ENCODE measurements at places on chromosomes 2 and 18.

DNA sequence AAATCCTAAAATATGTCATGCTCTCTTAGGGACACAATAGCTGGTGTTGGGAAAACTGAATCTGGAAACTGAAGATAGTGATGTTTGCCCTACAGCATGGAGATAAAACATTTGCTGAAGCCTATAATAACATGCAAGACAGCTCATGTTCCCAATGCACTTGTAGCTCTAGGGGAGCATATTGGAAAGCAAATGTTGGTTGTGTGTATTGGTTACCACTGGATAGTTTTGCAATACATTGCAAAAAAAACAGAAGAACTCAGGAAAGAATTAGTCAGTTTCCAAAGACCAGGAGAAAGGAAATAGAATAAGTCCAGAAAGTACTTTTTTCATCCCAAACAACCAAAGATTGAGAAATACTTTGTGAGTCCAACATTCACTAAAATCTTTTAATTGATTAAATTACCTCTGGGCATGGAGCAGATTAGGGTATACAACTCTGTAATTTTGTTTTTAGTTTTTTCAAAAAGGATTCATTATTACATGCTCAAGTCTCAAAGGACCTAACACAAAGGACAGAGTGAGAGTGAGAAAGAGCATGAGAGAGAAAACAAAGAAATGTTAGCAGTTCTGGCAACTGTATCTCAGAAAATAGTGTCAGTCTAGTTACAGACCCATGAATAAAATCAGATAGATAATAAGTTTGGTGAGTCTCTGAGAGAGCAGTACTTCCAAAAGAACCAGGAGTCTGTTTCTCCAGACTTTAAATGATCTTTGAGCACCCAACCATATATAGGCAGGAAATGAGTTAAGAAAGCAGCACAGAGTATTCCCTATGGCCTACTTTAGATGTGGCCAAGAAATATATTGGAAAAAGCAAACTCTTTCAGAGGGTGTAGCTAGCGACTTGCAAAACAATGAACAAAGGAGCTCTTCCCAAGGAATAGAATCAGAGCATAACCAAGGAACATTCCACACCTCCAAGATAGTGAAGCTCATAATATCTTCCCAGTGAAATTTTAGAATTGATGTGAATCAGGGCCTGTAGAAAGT is 36.6 kb upstream of the COL3A1 start:
- no peaks in the 10 kb centered on the region for H3K27me3 ChIP-seq
- H3K4me3 ChIP-seq, result no peak overlapping the region
- H3K27ac ChIP-seq, result no peak overlapping the region
- DNase-seq, result no peak
- H3K36me3 ChIP-seq, result no peaks in the 10 kb centered on the region

DNA sequence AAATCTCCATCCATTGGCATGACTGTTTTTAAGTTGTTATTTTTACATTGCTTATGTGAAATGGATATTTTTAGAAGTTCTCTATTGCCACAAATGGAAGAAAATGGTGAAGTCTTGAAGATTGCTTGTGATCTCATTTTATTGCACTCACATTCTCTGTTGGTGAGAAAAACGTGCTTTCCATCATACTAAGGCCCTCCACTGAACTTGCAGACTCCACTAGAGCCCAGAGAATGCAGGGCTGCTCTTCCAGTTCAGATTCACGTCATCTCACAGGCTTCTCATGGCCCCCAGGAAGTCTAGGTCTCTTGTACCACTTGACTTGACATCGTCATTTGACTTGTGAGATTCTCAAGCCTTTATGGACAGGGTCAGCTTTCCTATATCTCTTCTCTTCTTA is 254.8 kb upstream of the COPS8 start:
- DNase-seq, result no peak
- no peak overlapping the region for H3K4me3 ChIP-seq
- no peak overlapping the region for H3K27ac ChIP-seq
- no peaks in the 10 kb centered on the region for H3K36me3 ChIP-seq

DNA sequence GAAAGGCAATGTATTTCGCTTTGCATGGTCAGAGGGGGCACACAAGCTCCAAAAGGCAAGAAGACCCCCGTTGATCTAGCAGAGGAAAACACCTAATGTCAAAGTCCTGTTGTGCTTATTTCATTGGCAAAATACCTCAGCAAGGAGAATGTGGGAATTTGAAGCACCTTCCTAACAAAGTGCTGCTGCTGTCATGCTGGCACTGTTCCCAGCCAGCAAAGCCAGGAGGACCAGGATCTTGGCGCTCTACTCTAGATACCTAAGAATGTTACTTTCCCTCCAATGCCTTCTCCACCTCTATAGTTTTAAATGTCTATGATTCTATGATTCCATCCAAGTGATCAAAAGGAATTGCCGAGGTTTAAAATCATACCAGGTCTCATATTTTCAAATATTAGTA is 867.9 kb upstream of the POU3F3 start:
- H3K36me3 ChIP-seq, result no peaks in the 10 kb centered on the region
- H3K4me1 ChIP-seq, result no peaks in the 10 kb centered on the region
- DNase-seq, result no peak

DNA sequence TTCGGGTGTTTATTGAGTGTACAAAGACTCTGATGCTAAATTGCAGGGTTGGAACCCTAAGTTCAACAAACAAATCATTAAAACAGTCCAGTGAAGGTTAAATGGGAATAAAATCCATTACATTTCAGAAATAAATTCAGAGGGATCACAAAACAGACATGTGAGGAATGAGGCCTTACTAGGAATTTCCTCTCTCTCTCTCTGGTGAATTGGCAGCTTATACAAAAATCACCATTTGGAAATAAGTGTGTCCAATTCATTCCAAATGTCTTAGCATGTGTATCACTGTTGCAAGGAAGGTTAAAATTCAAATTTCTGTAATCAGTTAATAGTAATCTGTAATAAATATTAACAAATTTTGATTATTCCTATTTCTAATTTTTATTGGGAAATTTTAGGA is 228.6 kb upstream of the PXDN start:
- no peak overlapping the region for H3K4me3 ChIP-seq
- peaks cover 38% of the 10 kb centered on the region for H3K27me3 ChIP-seq
- peaks cover 27% of the 10 kb centered on the region for H3K4me1 ChIP-seq

DNA sequence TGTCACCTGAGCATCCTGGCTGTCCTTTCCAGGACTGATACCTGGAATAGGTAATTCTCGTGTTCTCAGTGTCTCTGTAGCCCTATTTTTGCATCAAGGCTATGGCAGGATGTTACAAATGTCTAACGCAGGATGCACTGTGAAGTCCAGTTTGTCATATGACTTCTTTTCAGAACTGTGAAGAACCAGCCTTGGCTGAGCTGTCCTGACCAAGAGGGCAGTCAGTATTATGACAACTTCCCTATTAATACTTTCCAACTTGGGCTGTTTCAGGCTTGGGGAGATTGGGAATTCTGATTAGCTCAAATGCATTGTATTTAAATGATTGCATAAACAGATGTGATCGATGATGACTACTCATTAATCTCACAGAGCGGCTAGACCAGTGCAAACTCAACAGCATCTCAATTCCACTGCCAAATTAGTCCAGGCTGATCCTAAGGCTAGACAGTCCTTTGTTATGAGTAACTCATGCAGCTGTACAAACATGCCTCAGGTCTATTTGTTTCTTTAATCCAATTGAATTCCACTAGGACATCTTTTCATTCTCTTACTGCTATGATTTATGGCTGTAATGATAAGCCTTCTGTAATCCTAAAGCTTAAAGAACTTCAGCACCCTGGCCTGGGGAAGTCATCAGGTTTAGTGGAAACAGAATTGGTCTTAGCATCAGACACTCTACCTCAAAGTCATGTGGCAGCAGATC is 331.6 kb downstream of the KCNS3 start:
- H3K27me3 ChIP-seq, result peaks cover 24% of the 10 kb centered on the region
- H3K4me1 ChIP-seq, result peaks cover 12% of the 10 kb centered on the region
- no peak overlapping the region for H3K4me3 ChIP-seq
- no peak for DNase-seq
- no peaks in the 10 kb centered on the region for H3K36me3 ChIP-seq

DNA sequence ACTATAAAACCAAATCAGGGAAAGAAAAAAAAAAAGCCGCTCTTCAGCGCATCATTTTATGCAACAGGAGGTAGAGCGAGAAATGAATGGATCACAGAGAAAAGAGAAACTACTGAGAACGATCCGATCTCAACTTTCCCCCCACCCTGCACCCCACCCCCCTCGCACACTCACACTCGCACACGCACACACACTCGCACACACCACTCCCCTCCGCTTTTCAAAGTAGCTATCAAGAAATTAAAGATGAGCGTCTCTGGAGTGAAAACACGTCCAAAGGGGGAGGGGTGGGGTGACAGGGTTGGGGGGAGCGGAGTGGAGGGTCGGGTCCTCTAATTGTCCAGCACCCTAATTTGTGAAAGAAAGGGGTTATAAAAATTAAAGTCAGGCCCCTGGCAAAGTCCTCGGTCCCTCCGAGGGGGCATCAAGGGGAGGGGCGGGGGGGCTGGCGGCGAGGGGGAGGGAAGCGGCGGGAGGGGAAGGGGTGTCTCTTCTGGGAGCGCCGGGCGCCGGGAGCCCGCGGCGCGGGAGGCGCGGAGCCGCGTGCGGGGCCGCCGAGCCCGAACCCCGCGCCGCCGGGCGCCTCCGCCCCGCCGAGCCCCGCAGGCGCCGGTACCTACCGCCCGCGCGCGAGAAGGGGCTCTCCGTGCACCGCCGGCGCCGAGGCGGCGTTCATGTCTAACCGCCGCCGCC is 428 bp downstream of the TCF4 start:
- H3K27ac ChIP-seq, result peak overlapping the region; percentile 94
- peak overlapping the region; percentile 91 for H3K4me3 ChIP-seq
- DNase-seq, result no peak
- peaks cover 40% of the 10 kb centered on the region for H3K4me1 ChIP-seq

- no peak for DNase-seq
- peak overlapping the region; percentile 68 for H3K4me3 ChIP-seq
- no peak overlapping the region for H3K27ac ChIP-seq
- no peaks in the 10 kb centered on the region for H3K36me3 ChIP-seq
- H3K27me3 ChIP-seq, result peaks cover 53% of the 10 kb centered on the region
These were observed 62.5 kb downstream of the GNAL start for GRCh38 chr18:11751341-11752115.

DNA sequence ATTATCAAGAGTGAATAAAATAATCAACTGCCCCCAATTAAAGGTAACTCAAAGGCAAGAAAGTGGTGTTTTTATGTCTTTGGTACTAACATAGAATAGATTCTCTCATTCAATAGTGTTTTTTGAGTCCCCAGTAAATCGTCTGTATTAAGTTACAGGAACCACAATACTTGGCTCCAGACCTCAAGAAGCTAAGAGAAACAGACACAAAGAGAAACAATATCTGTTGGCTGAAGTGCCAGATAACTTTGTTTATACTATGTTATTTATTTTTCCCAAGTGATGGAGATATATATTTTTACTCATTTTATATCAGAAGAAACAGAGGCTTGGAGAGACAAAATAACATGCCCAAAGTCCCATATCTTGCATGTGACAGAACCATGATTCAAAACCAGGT is 201.7 kb upstream of the HNRNPA3 start:
- H3K27ac ChIP-seq, result no peak overlapping the region
- no peak overlapping the region for H3K4me3 ChIP-seq
- peaks cover 1% of the 10 kb centered on the region for H3K27me3 ChIP-seq
- H3K36me3 ChIP-seq, result no peaks in the 10 kb centered on the region

DNA sequence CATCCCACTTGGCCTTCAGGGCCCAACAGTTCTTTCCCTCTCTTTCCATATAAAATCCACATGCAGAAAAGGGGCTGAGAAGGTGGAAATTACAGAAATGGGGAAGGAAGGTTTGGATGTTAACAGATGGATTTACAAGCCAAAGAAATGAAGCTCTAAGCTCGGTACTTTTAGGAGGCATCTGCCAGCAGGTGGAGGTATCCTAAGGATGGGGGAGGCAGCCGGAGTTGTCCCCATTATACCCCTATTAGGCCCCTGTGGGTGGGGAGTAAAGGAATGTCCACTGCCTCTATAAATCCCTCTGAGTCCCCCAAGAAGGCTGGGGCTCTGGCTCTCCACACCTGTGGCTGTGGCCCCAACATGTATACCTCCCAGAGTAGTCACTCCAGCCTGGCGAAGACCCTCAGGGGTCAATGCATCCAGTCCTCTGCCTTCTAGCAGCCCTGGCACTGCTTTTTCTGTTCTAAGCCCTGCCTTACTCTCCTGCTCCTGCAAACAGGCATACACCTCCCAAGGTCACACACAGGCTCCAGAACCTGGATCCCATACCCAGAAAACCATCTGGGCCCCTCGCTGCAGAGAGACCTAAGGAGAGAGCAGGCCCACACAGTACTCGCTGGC is 1.2 kb downstream of the FBXO41 start:
- no peaks in the 10 kb centered on the region for H3K36me3 ChIP-seq
- no peak for DNase-seq
- H3K27me3 ChIP-seq, result peaks cover 75% of the 10 kb centered on the region
- H3K4me1 ChIP-seq, result peaks cover 5% of the 10 kb centered on the region
- peak overlapping the region; percentile 68 for H3K4me3 ChIP-seq
- H3K27ac ChIP-seq, result no peak overlapping the region

- no peaks in the 10 kb centered on the region for H3K36me3 ChIP-seq
- DNase-seq, result no peak
- no peak overlapping the region for H3K4me3 ChIP-seq
- H3K27me3 ChIP-seq, result no peaks in the 10 kb centered on the region
These were observed 108.1 kb downstream of the AOX1 start for GRCh38 chr2:200693836-200694470.

- H3K27me3 ChIP-seq, result peaks cover 6% of the 10 kb centered on the region
- no peaks in the 10 kb centered on the region for H3K36me3 ChIP-seq
- no peak overlapping the region for H3K4me3 ChIP-seq
These were observed 2.8 kb downstream of the CYTIP start for GRCh38 chr2:157441072-157441454.

- no peak overlapping the region for H3K27ac ChIP-seq
- no peaks in the 10 kb centered on the region for H3K27me3 ChIP-seq
- H3K4me3 ChIP-seq, result no peak overlapping the region
- peaks cover 23% of the 10 kb centered on the region for H3K4me1 ChIP-seq
These were observed 423.4 kb downstream of the ZEB2 start for GRCh38 chr2:144096531-144096930.

DNA sequence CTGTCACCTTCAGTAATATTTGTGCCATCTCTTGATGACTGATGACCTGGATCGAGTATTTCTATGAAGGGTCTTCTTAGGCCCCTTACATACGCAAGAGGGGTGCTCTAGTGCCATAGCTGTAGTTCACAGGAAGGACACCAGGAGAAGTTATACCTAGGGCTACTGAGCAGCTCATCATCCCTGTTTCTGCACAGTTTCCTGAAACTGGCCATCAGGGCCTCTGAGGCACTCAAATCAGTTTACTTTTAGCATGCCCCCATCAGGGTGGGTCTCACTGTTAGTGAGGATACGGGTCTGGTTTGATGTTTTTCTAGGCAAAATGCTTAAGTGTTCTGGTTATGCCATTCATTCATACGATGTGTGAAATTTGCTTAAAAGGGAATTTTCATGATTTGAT is 20.0 kb upstream of the FBLN7 start:
- H3K36me3 ChIP-seq, result peaks cover 25% of the 10 kb centered on the region
- no peaks in the 10 kb centered on the region for H3K27me3 ChIP-seq
- no peaks in the 10 kb centered on the region for H3K4me1 ChIP-seq
